Activated T-helper 2 cell treated with anti-CD3 and anti-CD28 coated beads, Interferon-gamma antibody, Interleukin-2, Interleukin-4, amounts not matched to agents 10 μg/mL and 5 μg/mL and 100 μg/mL, durations not matched to agents 14 hours and 24 hours and 36 hours (primary cell): ENCODE measurements at places on chromosomes 3 and 15. TPM values are rescaled to one million over a fixed set of nuclear protein-coding genes. Genes with fewer than 3 reads are reported as not detected.

CHL1 gene
- total RNA-seq: not detected in 2 replicates

STRA6 gene
- total RNA-seq: not detected in 2 replicates

CPLX3 gene
- total RNA-seq: 0.16 TPM in 1 of 2 replicates, not detected in the other

STAB1 gene
- total RNA-seq: 0.07 TPM in 1 of 2 replicates, not detected in the other

CLDN18 gene
- not detected in 2 replicates for total RNA-seq

RRP9 gene
- total RNA-seq: 57.5 and 58.2 TPM in 2 replicates

CCR3 gene
- not detected in 2 replicates for total RNA-seq

BTLA gene
- total RNA-seq: 31.1 and 35.7 TPM in 2 replicates

CPNE9 gene
- total RNA-seq: 0.50 TPM in 1 of 2 replicates, not detected in the other

NAALADL2 gene
- total RNA-seq: not detected in 2 replicates
